Bronchial smooth muscle cell (primary cell): ENCODE measurements at places on chromosomes 3 and 15. TPM values are rescaled to one million over a fixed set of nuclear protein-coding genes. Genes with fewer than 3 reads are reported as not detected.

The GNB5 gene
- total RNA-seq, result 39.1 and 47.9 TPM in 2 replicates

The CTXN2 gene
- total RNA-seq, result not detected in 2 replicates

The PYDC2 gene
- not detected in 2 replicates for total RNA-seq

The TMEM115 gene
- total RNA-seq, result 29.2 and 32.9 TPM in 2 replicates

The TRMT10C gene
- total RNA-seq, result 10.0 and 21.6 TPM in 2 replicates

The TUBGCP5 gene
- 19.7 and 20.2 TPM in 2 replicates for total RNA-seq

The GADL1 gene
- 1.1 and 1.9 TPM in 2 replicates for total RNA-seq

The MED12L gene
- total RNA-seq, result 0.09 and 0.47 TPM in 2 replicates

The HYPK gene
- 5.5 and 11.0 TPM in 2 replicates for total RNA-seq

The LDHAL6B gene
- not detected in 2 replicates for total RNA-seq
